ENCODE measurements at places on chromosomes 1 and 21.

- DNase-seq = no peak
Measured at GRCh38 chr1:155981266-155982088, 3.1 kb upstream of the ARHGEF2 start.

DNA sequence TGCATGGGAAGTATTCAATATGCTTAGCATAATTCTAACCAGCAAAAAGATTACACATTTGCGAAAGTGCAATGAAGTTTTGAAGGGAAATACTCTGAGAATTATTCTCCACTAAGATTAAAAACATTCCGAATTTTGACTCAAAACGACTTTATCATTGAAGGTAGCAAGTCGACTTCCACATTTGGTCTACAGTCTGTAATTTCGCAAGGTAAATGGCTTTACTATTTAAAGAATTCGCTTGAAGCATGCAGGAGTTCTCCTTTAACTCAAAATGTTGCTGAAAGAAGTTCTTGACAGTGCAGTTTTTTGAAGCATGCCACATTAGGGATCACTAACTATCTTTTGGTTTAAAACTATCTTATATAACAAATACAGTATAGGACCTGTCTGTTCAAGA, 161.0 kb upstream of the HP1BP3 start:
- no peak for DNase-seq

- no peak for DNase-seq
Measured at GRCh38 chr1:184930645-184931044, 43.7 kb downstream of the NIBAN1 start.

- DNase-seq = no peak
Measured at GRCh38 chr1:8238141-8239038, 79.5 kb upstream of the SLC45A1 start.

- no peak for DNase-seq
Measured at GRCh38 chr1:41670217-41670957, 185.9 kb upstream of the EDN2 start.

DNA sequence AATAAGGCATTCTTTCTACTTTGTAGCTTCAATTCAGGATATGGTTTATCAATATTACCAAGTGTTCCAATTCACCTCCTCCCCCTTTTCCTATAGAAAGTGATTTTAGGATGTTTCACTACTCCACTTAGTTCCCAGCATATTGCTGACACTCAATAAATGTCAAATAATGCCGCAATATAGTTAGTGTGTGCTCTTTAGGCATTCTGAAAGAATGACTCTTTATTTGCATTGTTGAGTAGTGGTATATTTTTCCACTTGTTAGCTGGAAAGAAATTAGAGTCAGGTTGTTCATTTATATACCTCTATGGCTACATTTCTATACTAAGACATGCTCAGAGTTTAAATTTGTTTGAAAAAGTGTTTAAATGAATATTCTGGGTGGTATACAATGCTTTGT, 154.6 kb upstream of the C1orf105 start:
- DNase-seq = no peak

- DNase-seq = no peak
Measured at GRCh38 chr1:178581351-178582303, 68.7 kb downstream of the TEX35 start.

GRCh38 chr1:46526013-46526690, 25.3 kb downstream of the KNCN start:
- no peak for DNase-seq

DNA sequence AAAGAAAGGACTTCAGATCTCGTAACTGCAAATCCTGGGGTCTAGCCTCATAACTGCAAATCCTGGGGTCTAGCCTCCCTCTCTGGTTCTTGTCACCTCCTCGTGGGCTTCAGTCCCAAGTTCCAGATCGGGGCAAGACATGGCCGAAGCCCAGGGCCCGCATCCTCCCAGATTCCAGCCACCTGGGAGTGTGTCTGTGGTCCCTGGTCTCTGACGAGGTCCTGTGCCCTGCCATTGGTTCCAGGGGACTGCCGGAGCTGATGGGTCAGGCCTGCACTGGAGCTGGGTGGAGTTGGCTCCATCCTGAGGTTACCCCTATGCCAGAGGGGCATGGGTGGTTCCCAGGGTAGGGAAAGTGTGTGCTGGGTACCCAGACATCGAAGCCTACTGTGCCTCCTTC, 17.7 kb upstream of the C1orf174 start:
- DNase-seq = no peak

- no peak for DNase-seq
Measured at GRCh38 chr1:57311411-57311810, 112.4 kb downstream of the DAB1 start.

DNA sequence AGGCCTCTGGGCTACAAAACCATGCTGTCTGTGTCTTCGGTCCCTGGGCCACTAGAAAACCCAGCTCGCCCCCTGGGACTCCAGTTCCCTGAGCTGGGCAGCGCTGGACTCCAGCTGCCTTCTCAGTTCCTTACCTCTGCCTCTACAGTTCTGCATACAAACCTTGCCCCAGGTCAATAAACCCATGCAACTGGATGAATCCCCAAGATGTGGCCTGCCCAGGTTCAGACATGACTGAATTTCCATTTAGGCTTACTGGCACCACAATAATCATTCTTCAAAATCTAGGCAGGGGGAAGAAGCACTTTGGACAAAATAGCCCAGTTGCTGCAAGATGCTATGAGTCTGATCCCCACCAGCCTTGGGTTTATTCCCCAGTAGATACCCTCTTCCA, 159.5 kb downstream of the RRAGC start:
- no peak for DNase-seq

GRCh38 chr1:32696041-32696440, 6.5 kb downstream of the SYNC start:
- DNase-seq = no peak

DNA sequence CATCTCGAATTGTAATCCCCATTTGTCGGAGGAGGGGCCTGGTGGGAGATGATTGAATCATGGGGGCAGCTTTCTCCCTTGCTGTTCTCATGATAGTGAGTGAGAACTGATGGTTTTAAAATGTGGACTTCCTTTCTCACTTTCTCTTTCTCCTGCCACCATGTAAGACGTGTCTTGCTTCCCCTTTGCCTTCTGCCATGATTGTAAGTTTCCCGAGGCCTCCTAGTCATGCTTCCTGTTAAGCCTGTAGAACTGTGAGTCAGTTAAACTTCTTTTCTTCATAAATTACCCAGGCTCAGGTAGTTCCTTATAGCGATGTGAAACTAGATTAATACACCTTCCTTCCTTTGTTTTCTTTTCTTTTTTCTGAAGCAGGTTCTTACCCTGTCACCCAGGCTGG, 13.9 kb downstream of the DNAJC6 start:
- DNase-seq = no peak

GRCh38 chr1:35278886-35279554, 10.5 kb downstream of the ZMYM4 start:
- no peak for DNase-seq

- DNase-seq = no peak
Measured at GRCh38 chr21:39040494-39041110, 142.6 kb downstream of the PSMG1 start.
